RCC 7860 (cell line): ENCODE measurements at places on chromosomes 11 and 22.
A peak's percentile ranks its signal among the peaks of the same experiment; 100 is the strongest.

- DNase-seq: no peak
Measured at GRCh38 chr11:44952082-44952481, 1.4 kb upstream of the TP53I11 start.

DNA sequence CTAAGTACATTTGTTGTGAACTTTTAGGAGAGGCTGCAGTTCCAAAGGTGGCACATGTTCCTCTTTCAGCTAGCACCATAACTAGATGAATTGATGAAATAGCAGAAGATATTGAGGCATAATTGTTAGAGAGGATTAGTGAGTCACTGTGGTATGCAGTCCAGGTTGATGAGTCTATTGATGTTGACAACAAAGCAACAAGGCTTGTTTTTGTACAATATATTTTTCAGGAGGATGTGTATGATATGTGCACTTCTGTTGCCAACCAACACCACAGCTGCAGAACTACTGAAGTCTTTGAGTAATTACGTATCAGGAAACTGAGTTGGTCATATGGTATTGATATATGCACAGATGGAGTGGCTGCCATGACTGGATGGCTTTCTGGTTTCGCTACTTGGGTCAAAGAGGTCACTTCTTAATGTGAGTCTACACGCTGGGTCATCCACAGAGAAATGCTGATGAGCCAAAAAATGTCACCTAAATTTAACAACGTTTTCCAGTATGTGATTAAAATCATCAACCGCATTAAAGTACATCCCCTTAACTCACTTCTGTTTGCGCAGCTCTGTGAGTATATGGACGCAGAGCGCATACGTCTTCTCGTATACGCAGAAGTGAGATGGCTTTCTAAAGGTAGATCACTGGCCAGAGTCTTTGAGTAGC lies 261.3 kb upstream of the ANO5 start:
- DNase-seq: no peak

DNA sequence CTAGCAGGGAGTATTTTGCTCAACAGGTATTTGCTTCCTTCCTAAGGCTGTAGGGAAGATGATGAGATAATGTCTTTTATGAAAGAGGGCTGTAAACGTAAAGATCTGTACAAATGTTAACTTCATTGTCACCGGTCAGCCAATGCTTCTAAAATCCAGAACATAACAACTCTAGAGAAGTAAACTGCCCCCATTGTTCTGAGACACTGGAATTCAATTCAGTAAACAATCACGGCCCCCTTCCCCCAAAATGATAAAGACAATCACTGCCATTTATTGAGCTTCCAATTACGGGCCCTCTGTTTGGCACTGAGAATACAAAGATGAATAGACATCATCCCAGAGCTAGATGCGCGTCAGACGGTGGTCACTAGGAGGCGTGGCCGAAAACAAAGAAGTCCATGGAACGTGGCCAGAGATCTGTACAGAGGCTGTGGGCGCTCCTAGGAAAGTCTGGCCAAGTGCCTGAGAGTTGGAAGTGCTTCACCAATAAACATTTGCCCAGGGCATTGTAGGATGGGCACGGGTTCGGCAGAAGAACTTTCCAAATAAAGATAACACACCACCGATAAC lies 576 bp downstream of the TMEM258 start:
- DNase-seq: peak; percentile 70

DNA sequence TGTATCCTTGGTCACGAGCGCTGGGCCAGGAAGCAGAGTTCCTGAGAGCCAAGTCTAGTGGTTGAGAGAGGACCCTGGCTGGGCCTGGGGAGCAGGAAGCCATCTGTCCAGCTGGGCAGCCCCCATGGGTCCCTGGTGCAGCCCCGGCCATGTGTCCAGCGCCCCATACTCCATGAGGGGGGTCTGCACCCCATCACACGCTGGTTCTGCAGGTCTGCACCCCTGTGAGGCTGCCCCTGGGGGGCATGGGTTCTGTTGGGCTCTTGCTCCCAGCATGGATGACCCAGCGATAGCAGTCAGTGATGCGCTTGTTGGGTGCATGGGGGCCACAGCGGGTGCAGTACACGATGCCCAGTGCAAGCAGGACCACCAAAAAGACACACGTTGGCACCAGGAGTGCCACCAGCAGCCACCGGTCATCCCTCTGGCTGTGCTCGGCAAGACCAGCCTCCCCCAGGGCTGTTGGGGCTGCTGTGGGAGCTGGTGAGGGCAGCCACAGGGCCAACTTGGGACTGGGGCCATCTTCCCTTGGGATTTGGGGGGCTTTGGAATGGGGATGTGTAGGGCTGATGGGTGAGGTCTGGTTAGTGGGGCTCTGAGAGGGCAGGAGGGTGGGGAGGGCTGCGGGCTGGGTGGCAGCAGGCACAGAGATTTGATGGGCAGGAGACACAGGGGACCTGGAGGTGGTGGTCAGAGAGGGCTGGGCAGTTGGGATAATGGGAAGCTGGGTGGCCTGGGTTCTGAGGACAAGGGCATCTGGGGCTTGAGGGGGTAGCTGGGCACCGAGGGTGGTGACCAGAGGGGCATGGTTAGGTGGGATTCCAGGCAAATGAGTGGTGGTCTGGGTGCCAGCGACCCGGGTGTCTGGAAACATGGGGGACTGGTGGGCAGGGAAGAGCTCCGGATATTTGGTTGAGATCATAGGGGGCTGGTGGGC lies 2.0 kb downstream of the CD248 start:
- no peak for DNase-seq

DNA sequence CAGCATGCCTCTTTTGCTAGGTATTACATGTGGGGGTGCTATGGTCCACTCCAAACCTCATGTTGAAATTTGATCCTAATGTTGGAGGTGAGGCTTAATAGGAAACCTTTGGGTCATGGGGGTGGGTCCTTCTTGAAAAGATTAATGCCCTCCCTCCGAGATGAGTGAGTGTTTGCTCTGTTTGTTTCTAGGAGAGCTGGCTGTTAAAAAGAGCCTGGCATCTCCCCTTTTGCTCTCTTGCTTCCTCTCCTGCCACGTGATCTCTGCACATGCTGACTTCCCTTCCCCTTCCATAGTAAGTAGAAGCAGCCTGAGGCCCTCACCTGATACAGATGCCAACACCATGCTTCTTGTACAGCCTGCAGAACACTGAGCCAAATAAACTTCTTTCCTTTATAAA lies 104.5 kb downstream of the FAT3 start:
- DNase-seq: no peak

DNA sequence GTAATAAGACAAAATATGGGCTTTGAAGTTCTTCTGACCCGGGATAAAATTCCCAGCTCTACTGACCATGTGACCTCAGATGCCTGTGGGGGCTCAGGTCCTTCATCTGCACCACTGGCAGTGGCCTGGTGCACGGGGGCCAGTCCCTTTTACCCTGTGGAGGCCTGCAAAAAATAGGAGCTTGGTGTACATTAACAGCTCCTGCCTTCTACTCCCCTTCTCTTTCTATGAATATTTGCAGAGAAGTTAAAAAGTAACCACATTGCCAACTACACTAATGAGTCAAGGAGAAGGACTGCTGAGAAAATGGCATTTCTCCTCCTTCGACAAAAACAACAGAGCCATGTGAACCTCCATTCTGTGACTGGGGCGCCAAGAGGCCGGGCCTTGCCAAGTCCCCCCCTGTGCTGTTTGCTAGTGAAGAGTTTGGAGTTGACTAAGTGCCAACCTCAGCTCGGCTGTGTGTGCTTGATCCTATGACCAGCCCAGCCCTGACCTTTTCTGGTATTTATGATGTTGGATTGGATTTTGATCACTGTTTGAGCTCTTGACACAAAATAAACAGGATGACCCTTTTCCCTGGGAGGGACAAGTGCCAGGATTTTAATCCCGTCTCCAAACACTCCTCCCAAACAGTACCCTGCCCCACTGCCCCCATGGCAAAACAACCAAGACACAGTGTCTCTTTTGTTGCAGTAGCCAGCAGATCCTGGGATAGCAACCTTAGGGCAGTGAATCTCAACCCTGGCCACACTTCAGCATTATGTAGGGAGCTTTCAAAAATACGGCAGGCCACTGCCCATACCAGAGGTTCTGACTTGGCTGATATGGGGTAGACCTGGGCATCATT lies 380.1 kb downstream of the LARGE1 start:
- DNase-seq: peak; percentile 88

GRCh38 chr22:37267661-37268413 lies 14.5 kb upstream of the CYTH4 start:
- no peak for DNase-seq

- no peak for DNase-seq
Measured at GRCh38 chr11:123034597-123034996, 27.3 kb downstream of the HSPA8 start.

GRCh38 chr11:47944632-47945031 lies 35.7 kb upstream of the PTPRJ start:
- DNase-seq: no peak

DNA sequence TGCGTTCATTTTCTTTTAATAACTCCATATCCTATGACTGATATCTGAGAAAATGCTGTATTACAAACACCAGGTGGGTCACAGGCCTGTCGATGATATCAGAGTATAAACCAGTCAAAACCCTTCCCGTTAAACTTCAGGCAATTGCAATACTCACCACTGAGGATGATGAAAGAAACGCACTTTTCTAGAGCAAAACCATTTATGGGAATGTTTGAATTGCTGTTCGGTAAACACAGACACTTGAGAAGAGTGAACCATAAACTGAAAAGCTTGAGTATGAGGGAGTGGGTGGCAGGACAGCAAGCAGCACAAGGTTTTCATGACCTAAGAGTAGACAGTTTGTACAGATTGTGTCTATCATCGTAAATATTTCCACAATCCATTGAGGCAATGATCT lies 139.8 kb upstream of the CEP126 start:
- no peak for DNase-seq

DNA sequence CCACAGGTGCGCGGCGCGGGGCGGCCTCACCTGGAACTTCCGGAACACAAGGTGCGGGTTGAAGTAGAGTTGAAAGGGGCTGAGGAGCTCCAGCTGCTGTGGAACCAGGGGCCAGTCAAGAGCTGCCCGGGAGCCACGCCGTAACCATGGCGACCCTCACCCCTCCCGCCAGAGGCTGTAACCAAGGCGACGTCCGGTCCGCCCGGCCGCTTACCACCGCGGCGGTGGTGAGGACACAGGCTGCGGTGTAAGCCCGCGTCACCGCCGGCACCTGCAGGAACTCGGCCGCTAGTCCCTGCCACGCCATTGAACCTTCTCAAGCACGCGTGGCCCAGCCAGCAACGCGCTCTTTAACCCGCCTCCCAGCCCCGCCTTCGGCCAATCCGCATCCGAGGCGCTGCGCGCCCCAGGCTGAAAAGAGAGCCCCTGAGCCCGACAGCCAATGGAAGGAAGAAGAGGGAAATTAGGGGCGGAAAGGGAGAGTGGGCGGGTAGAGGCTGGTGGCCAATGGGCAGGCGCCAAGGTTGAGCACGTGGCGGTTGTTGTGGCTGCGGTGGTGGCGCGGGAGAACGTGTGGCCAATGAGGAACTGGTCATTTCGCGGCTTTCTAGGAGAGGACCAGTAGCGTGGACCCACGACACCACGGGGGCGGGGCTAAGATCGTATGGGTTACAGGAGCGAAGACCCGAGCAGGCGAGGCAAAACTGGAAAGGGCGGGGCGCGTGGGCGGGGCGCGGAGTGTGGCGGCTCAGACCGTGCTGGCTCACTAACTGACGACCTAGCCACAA lies at the start of gene DERL3:
Gene DERL3, minus strand, starts transcription at position 326 of the 788 bp plus-strand sequence. Its CDS starts 19 bp downstream, at position 307.
- DNase-seq: peak; percentile 91

DNA sequence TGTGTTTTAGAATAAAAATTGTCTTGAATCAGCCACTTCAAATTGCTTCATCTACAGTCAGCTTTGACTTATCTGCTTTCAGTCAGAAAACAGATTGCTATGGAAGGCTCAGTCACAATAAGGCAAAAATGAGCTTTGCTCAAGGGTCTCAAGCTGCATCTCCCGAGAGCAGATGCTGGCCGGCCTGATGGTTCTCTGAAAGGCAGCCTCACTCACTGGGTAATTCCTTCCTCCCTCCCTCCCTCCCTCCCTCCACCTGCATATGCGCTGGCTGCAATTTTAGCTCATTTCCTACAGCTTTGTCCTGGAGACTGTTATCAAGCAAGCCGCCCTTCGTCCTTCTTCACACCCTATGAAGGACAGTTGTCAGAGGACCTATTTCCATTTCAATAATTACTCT lies 1.6 kb upstream of the IZUMO1R start:
- DNase-seq: no peak

- DNase-seq: no peak
Measured at GRCh38 chr11:12100841-12101242, 9.5 kb upstream of the MICAL2 start.

DNA sequence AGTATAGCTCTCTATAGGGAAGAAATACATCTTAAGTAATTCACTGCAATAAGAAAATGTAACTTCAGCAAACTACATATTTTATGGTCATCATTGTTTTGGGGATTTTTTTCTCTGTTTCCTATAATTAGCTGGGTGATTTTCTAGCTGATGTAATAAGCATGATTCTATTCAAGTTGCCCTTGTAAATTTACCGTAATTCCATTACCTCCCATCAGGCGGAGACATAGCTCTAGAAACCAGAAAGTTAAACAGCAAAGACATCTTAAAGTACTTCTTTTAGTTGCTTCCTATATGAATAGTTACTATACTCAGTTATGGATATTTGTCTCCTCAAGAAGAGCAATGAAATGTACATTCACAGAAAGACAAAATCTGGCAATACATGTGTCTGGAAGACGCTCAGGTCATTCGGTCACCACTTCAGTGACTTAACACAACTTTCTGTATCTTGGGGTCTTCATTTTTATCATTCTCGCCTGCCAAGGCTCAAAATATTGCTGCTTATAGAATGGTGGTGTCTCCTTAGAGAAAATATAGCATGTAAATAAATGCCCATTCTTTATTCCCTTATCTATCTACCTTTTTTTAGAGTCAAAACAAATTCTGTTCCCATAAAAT lies 239.9 kb upstream of the ZC3H12C start:
- DNase-seq: peak; percentile 37

DNA sequence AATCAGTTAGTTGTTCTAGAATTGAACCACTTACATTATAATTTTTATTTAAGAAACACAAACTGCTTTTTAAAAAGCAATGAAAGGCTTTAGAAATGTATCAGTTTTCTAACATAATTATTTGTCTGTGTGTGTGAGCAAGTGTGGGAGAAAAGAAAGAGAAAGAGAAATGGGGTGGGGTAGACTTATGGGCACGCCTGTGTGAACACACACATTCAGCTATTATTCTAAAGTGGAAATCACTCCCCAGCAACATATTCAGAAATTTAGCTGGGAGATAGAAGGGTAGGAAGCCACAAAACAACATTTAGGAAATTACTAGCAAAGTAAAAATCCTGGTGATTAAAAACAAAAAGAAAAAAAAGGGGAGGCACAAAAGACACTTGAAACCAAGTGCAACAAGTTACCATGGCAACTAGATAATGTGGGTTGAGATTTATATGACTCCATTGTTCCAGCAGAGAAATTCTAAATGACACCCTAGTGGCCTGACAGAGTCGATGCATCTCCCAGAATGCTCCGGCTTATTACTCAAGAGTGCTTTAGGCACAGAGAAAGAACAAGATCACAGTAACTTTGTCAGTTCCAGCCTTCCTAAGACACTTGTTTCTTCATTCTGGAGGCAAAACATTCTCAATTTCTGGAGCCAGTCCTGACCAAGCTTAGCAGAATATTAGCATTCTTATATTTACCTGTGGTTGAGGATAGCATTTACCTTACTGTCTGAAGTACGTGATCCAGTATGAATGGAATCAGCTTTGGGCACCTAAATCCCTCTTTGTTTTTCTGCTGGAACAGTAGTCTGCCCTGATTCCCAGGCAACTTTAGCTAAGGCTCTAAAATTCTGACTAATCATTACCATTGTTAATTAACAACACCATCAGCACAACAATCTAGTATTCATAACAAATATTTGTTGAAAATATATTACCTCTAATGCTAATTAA lies 444.4 kb downstream of the DLG2 start:
- peak; percentile 12 for DNase-seq
